ENCODE measurements at places on chromosomes 5 and 9.

GRCh38 chr5:123722451-123722850 lies 210.5 kb downstream of the CSNK1G3 start:
- no peak for DNase-seq

GRCh38 chr9:124723352-124723751 lies 47.8 kb downstream of the NR6A1 start:
- DNase-seq, result no peak

DNA sequence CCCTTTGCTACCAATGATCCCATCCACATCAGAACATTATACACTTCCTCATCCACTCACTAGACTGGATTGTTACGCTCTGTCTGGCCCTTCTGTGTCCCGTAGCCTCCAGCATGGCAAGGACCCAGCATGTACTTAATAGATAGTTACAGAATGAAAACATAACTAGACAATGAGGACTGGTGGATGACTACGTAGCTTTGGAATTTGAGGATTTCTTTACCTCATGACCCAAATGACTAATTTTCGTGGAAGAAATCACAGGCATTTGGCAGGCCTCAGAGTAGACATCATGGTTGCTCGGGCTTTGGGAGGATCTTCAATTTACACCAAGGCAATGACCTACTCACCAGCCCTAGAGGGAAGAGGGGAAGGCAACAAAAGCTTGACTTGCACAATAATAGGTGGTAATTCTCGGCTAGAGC lies 299.8 kb downstream of the TLE1 start:
- no peak for DNase-seq

GRCh38 chr5:149314571-149315111 lies 30.7 kb upstream of the GRPEL2 start:
- DNase-seq, result no peak

DNA sequence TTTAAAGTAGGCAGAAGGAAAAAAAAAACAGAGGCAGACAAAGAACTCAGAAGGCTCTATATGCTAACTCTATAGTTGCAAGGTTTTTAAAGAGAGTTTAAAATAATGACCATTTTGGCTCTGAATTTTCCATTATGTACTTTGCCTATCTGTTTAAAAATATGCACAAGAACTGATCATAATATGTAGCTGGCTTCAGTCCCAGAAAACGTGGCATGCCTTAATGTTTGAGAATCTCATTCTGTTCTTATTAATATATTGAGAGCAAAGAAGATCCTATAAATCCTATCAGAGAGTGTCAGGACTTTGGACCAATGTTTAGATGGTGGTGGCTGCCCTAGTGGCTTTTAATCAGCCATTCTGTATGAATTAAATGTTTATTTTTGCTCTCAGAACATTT lies 121.5 kb downstream of the JMY start:
- DNase-seq, result no peak

GRCh38 chr9:104313396-104314110 lies 190.5 kb upstream of the OR13F1 start:
- DNase-seq, result no peak

- no peak for DNase-seq
These were observed 241.4 kb downstream of the HINT1 start for GRCh38 chr5:130923543-130924124.

DNA sequence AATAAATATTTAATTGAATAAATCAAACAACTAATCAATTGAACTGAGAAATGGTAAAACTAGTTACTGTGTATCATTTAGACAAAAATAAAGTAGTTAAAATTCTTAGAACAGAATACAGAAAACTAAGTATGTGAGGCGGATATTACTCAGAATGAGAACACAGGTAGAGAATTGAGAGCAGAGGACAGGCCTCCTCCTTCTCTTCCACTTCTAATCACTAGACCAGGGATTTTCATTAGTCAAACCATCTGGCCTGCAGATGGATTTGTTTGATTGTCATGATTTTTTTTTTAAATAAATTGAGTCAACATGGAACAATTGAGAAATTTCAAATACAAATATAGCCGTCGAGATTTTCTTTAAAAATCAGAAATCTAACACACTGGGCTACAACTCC lies 198.6 kb upstream of the HMHB1 start:
- DNase-seq, result no peak
